Stromal cell of bone marrow (primary cell): ENCODE measurements at places on chromosomes 3 and 15.

- DNase-seq: no peak
Observed at GRCh38 chr3:128521715-128522114, 28.7 kb upstream of the GATA2 start.

- DNase-seq: no peak
Observed at GRCh38 chr3:71406972-71407810, 176.3 kb downstream of the FOXP1 start.

DNA sequence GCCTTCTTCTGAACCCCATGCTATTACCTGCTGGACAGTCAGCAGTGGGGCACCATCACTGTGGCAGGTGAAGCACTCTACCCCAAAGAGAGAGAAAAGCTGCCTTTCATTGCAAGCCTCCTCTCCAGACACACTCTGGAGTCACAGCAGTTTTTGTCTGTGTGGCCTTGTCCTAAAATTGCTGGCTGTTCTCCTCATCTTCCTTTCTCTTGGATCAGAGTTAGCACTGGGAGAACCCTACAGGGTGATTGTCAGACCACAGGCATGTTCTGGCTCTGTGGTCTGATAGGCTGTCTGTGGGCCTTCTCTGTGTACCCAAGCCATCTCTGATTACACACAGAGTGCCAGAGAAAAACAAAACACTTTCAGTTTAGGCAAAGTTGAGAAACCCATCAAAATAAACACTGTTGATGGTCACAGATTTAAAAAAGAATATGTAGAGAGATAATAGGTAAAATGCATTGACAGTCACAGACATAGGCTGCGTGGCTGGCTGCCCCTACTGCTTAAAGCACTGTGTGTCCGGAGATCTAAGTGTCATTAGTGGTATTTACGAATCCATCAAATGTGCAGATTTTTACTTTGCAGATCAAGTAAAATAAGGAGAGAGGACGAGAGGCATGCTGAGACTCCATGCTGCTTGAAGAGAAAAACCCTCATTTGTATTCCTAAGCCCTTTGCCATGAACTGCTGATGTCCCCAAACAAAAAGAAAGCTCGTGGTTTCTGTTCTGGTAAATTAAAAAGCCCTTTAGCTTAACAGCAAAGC is 689.9 kb downstream of the TUSC7 start:
- DNase-seq: peak; percentile 51

DNA sequence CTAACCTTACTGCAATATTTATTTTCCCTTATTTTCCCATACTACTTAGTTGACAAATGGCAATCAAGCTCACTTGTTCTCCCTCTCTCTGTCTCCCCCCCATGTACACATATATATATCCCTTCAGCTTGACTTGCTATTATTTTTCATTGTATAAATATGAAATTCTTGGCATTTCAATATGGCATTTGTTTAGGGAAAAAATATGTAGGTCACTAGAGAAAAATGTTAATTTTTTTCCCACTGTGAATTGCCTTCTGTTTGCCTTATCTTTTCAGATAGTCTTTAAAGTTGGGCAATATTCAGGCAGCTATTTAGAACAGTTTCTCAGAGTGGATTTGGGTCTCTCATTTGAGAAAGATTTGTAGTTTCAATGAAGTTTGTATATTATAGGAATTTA is 62.8 kb upstream of the UTS2B start:
- no peak for DNase-seq

GRCh38 chr15:75112278-75112847 is 89.0 kb downstream of the PPCDC start:
- no peak for DNase-seq

- no peak for DNase-seq
Observed at GRCh38 chr3:5160940-5161858, 26.3 kb upstream of the EDEM1 start.

- no peak for DNase-seq
Observed at GRCh38 chr3:171189394-171190080, 163.0 kb upstream of the SLC2A2 start.

GRCh38 chr3:37445163-37445562 is 270.8 kb upstream of the LRRFIP2 start:
- no peak for DNase-seq

GRCh38 chr3:43038010-43038409 is 58.9 kb downstream of the GASK1A start:
- DNase-seq: no peak

DNA sequence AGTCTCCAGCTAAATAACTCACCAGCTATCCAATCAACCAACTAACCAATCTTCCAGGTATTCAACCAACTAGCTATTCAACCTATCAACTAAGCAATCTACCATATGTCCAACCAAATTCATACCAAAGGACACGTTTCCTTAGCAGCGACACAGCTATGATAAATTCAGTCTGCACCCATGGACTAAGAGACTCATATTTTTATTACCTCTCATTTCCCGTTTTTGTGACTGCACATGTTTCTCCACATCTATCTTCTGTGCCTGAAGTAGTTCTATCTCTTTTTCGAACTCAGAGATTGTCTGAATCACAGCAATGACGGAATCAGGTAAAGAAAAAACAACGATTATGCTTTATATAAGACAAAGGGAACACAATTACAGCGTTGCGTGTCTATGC is 34.0 kb upstream of the GNB5 start:
- DNase-seq: no peak
